Type B pancreatic cell (in vitro differentiated cells): ENCODE measurements at places on chromosomes 6 and 20.

- H3K4me1 ChIP-seq: peaks cover 5% of the 10 kb centered on the region
- H3K27ac ChIP-seq: no peak overlapping the region
- DNase-seq: no peak
- H3K36me3 ChIP-seq: no peaks in the 10 kb centered on the region
Measured at GRCh38 chr20:48632825-48633619, 194.8 kb downstream of the PREX1 start.

DNA sequence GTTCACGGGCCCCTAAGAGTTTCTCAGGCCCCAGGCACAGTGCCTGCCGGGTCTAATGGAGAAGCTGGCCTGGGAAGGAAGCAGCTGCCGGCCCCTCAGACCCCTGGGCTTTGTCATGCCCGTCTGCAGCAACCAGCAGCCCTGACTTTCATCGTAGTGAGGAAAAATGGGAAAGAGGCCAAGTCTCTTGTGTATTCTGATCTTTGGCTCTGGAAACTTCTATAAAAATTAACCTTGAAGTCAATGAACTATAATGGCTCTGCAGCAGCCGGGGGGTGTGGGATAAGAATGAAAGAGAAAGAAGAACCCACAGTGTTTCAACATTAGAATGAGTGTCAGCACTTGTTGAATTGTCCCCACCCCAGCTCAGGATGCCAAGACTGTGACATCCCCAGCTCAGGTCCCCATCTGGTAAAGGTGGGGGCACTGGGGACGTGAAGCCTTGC is 12.9 kb downstream of the TGM2 start:
- H3K4me1 ChIP-seq: peaks cover 33% of the 10 kb centered on the region
- H3K36me3 ChIP-seq: no peaks in the 10 kb centered on the region
- DNase-seq: no peak
- no peaks in the 10 kb centered on the region for H3K27me3 ChIP-seq

- H3K4me3 ChIP-seq: no peak overlapping the region
- DNase-seq: no peak
- peaks cover 11% of the 10 kb centered on the region for H3K4me1 ChIP-seq
- H3K27ac ChIP-seq: no peak overlapping the region
- H3K36me3 ChIP-seq: peaks cover 3% of the 10 kb centered on the region
- no peaks in the 10 kb centered on the region for H3K27me3 ChIP-seq
Measured at GRCh38 chr20:13119583-13119982, 101.5 kb upstream of the ISM1 start.

GRCh38 chr6:116152620-116153019 is 26.7 kb upstream of the COL10A1 start:
- no peak for DNase-seq
- no peak overlapping the region for H3K4me3 ChIP-seq
- H3K27ac ChIP-seq: no peak overlapping the region

- H3K36me3 ChIP-seq: no peaks in the 10 kb centered on the region
- no peak for DNase-seq
- no peak overlapping the region for H3K27ac ChIP-seq
Measured at GRCh38 chr20:40652441-40652987, 36.5 kb downstream of the MAFB start.

GRCh38 chr20:42399802-42400201 is 781.6 kb upstream of the CHD6 start:
- H3K4me1 ChIP-seq: peaks cover 4% of the 10 kb centered on the region
- no peak for DNase-seq
- H3K4me3 ChIP-seq: no peak overlapping the region
- no peak overlapping the region for H3K27ac ChIP-seq
- H3K27me3 ChIP-seq: peaks cover 3% of the 10 kb centered on the region
- H3K36me3 ChIP-seq: no peaks in the 10 kb centered on the region

DNA sequence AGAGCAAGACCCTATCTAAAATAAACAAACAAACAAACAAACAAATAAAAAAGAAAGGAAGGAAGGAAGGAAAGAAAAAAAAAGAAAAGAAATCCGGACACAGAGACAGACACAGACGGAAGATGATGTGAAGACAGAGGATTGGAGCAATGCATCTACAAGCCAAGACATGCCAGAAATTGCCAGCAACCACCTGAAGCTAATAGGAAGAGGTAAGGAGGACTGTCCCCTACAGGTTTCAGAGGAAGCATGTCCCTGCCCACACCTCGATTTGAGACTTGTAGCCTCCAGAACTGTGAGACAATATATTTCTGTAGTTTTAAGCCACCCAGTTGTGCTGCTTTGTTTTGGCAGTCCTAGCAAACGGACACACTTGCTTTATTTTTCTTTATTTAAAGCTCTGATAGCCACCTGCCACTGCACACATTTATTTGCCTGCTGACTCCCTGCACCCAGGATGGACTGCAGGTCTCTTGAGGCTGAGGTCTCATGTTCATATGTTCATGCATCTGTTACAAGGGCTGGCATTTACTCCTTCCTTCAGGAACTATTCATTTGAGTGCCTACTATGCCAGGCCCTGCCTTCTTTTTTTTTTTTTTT is 20.7 kb upstream of the ZMYND8 start:
- peaks cover 14% of the 10 kb centered on the region for H3K4me1 ChIP-seq
- H3K4me3 ChIP-seq: no peak overlapping the region
- no peak overlapping the region for H3K27ac ChIP-seq
- no peaks in the 10 kb centered on the region for H3K27me3 ChIP-seq

DNA sequence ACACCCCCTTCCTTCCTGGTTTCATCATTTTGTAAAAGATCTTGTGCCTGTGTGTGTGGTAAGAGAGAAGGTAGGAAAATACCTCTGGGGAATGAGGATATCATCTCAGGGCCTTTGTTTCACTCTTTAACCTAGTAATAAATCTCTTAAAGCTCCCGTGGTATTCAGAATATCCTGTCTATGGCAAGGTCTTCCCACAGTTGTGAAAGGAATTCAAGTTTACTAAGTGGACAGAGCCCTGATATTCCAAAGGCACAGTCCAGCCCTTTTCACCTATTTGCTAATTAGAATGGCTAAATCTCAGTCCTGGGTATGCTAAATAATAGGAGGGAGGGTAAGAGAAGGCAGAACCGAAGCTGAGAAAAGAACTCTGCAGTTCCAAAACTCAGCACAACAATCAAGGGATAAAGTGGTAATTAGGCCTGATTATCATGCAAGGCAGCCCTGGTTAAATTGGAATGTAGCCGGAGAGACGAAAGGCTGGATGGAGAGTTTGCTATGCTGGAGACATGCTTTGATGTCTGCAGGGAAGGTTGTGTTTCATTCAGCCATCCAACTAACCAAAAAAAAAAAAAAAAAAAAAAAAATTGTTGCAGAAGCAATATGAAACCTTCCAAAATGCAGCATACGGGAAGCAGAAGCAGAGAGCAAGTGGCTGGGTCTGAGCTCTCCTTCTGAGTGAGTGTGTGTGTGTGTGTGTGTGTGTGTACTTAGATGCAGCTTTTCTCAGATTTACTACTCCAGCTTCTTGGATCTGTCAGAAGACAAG is 28.5 kb upstream of the PIM1 start:
- H3K4me1 ChIP-seq: peaks cover 64% of the 10 kb centered on the region
- peak overlapping the region; percentile 76 for H3K27ac ChIP-seq
- no peaks in the 10 kb centered on the region for H3K36me3 ChIP-seq
- H3K4me3 ChIP-seq: peak overlapping the region; percentile 57
- no peaks in the 10 kb centered on the region for H3K27me3 ChIP-seq

GRCh38 chr6:20349225-20349624 is 52.5 kb upstream of the E2F3 start:
- no peak overlapping the region for H3K27ac ChIP-seq
- H3K4me1 ChIP-seq: no peaks in the 10 kb centered on the region
- peaks cover 5% of the 10 kb centered on the region for H3K27me3 ChIP-seq

DNA sequence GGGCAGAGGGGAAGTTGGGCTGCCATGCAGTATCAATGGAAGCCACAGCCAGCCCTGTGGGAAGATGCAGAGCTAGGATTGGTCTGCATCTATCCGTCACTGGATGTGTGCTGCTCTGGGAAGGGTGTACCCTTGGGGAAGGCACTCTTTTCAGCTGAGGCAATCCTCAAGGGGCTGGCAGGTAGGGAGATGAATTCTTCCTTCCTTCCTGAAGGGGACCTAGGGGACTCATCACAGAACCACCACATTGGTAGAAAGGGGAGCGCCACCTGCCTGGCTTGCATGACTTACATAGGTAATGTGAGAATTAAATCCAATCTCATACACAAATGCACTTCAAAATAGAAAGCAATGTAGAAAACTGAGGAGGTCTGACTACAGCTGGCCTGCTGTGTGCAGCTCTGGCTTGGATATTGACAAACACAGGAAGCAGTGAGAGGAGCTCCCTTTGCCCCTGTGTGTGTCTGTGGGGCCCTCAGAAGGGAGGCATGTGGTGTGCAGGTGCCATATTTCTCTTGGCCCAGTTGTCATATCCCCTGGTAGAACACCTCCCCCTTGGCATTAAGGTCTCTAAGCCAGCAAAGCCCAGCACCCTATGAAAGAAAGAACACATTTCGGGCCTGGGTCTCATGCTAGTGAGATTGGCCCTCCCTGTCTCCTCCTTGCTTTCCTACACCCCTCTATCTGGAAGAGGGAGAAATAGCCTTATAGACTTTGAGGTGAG is 260.3 kb upstream of the MOCS1 start:
- H3K4me3 ChIP-seq: no peak overlapping the region
- no peak for DNase-seq
- H3K27me3 ChIP-seq: peaks cover 22% of the 10 kb centered on the region
- H3K36me3 ChIP-seq: no peaks in the 10 kb centered on the region
